Ovary (tissue), 10 donors: ENCODE measurements at places on chromosomes 5 and 9.

GRCh38 chr5:35963381-35963843 lies 25.0 kb upstream of the CAPSL start:
- DNase-seq, result no peak

GRCh38 chr5:58447226-58447625 lies 12.7 kb downstream of the PLK2 start:
- DNase-seq, result no peak

DNA sequence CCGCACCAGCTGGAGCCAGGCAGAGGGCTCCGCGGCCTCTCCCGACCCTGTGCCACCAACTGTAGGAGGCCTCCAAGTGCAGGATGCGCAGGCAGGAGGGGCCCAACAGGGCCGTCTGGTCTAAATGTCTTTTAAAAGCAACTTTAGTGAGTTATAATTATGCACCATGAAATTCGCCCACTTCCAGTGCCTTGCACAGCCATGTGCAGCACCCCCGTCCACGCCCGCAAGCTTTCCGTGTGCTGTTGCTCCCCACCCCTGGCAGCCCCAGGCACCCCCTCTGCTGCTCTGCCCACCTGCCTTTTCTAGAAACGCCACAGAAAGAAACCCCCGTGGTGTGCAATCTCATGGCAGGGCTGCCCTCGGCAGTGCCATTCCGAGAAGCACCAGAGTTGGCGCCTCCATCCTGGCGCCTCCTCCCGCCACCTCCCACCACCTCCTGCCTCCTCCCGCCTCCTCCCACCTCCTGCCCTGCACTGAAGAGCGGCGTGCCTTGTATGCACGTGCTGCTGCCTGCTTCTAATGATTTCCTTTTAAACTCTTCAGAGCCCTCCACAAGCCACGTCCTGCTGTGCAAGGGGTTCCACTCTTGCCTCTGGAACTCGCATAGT lies 7.5 kb upstream of the SLC6A18 start:
- no peak for DNase-seq

DNA sequence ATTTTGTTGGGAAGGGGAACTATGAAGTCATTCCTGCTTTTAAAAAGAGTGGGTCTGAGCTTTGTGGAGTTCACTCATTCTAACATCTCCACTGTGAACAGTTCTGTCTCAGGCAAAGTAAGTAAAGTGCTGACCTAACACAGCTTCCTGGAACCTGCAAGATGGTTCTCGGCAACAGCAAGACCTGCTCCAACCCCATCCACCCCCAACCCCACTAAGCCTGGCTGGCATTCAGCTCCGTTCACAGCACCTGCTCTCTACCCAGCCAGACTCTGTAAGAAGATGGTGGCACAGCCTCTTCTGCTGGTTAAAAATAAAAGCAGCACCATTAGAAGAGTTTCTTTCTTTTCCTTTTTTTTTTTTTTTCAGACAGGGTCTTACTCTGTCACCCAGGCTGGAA lies 42.0 kb downstream of the EPB41L4B start:
- DNase-seq, result no peak

DNA sequence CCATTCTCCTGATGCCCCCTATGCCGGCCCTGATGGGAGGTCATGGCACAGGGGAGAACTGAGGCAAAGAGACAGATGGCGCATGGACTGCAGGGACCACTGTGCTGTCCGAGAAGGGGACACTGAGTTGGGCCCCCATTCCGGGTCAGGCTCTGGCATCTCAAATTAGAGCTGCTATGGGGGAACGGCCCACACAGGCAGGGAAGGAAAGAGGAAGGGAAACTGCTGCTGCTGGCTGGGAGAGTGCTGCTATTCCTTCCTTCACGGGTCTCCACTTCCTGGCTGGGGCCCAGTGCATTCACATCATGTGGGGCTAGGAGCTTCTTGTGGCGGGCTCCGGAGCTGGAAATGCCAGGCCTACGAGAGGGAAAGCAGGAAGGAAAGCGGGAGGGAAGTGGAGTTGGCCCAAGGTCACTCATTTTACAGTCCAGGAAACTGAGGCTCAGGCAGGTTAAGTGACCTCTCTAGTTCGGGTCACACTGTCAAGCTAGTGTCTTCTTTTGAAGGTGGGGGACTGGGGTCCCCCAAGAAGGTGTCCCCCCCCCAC lies 1.3 kb upstream of the CARD19 start:
- DNase-seq, result peak; percentile 82

- no peak for DNase-seq
Measured at GRCh38 chr9:15430920-15431844, 8.5 kb downstream of the SNAPC3 start.

- no peak for DNase-seq
Measured at GRCh38 chr9:136172412-136173079, 32.4 kb downstream of the LHX3 start.

DNA sequence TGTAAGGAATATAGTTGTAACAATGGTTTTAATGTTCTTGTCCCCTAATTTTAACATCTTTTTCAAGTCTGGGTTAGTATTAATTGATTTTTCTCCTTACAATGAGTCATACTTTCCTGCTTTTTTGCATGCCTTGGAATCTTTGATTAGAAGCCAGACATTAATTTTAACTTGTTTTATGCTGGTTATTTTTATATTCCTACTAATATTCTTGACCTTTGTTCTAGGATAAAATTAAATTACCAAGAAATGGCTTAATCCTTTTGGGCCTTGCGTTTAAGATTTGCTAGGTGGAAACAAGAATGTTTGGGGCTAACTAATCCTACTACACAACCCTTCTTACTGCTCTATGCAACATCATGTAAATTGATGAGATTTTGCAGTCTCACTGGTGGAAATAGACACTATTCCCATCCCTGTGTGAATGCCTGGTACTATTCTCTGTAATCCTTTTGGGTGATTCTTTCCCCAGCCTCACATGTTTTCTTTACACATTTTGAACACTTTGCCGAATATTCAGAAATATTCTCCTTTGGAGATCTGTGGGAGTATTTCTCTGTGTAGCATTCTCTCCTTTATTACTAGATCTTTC lies 47.2 kb downstream of the ZCCHC7 start:
- no peak for DNase-seq

DNA sequence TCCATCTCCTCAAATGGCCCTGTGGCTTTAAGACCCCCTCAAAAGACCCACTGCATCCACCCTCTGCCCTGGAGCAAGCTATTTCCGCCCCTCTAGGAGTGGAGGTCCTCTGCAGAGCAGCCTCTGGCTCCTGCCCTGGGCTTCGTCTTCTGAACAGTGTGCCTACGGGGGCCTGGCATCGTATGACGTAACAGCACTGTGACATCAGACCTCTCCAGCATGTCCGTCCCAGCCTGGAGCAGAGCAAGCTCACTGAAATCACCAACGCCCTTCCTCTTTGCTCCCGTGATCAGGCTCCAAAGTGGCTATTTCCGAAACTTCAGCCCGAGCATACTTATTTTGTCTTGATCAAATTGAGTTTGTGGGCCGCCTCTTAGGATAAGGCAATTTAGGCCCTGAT lies 69.1 kb upstream of the PTCH1 start:
- no peak for DNase-seq

GRCh38 chr9:89502038-89502601 lies 4.2 kb upstream of the SEMA4D start:
- no peak for DNase-seq

- DNase-seq, result no peak
Measured at GRCh38 chr5:136190091-136190720, 2.8 kb downstream of the SMIM32 start.

- DNase-seq, result no peak
Measured at GRCh38 chr5:115470921-115471320, 73.7 kb downstream of the FEM1C start.

GRCh38 chr9:33151007-33151557 lies 16.1 kb downstream of the B4GALT1 start:
- peak; percentile 84 for DNase-seq

GRCh38 chr5:102536323-102536928 lies 37.6 kb upstream of the SLCO6A1 start:
- no peak for DNase-seq

- no peak for DNase-seq
Measured at GRCh38 chr5:40630126-40630525, 49.6 kb upstream of the PTGER4 start.

- no peak for DNase-seq
Measured at GRCh38 chr5:129077433-129078075, 17.0 kb upstream of the ISOC1 start.

DNA sequence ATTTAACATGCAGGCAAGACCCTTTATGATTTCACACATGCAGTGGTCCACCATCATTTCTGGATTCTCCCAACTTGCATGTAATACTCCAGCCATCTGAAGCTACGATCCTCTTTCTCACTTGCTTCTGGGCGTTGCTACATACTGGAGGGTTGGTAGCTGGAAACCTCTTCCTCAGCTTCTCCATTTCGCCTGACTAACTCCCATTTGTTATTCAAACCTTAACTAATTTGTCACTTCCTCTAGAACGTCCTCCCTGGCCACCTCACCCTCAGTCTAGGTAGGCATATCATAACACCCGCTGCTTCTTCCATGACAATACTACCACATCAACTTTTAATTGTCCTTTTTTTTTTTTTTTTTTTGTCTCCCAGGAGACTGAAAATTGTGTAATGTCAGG lies 72.6 kb upstream of the EQTN start:
- no peak for DNase-seq

GRCh38 chr5:52859628-52860027 lies 71.9 kb downstream of the ITGA1 start:
- DNase-seq, result no peak

DNA sequence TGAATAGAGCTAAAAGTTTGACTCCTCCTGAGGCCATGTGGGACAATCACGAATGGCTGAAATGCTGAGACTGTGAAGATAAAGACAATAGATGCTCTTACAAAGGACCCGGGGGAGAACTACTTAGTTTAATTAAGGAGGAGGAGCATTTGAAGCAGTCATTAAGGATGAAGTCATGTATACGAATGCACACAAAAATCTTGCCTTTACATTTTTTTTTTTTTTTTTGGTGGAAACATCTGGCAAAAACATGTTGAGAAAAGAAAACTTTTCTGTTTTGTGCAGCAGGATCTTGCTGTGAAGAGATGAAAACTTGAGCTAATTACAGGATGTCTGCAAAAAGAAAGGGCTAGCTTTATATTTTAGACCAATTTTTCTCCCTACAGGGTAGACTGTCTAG lies 42.3 kb upstream of the NR3C1 start:
- DNase-seq, result no peak

GRCh38 chr9:96089452-96090085 lies 212.4 kb downstream of the HSD17B3 start:
- DNase-seq, result no peak
